ENCODE measurements at places on chromosomes 3 and 15. TPM values are rescaled to one million over a fixed set of nuclear protein-coding genes. Genes with fewer than 3 reads are reported as not detected.

DNA sequence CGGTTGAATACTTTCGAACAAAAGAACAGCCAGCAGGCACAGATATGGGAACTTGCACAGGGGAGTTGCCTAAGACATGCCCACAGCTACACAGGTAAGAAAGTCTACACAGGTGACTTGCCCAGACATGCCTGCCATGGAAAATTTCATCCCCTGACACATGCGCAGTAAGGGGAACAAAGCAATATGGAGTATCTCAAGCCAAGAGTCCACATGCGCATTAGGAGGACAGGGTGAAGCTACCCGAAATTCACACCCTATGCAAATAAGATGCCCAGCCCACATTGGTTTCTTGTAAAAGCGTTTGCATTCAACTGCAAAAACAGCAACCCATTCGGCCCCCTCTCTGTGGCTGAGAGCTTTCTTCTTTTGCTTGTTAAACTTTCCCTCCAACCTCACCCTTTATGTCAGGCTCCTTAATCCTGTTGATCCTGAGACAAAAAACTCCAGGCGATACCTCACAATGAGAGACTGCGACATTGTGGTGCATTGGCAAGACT lies 49.3 kb upstream of the TRPM1 start:
- no peak for DNase-seq

DNA sequence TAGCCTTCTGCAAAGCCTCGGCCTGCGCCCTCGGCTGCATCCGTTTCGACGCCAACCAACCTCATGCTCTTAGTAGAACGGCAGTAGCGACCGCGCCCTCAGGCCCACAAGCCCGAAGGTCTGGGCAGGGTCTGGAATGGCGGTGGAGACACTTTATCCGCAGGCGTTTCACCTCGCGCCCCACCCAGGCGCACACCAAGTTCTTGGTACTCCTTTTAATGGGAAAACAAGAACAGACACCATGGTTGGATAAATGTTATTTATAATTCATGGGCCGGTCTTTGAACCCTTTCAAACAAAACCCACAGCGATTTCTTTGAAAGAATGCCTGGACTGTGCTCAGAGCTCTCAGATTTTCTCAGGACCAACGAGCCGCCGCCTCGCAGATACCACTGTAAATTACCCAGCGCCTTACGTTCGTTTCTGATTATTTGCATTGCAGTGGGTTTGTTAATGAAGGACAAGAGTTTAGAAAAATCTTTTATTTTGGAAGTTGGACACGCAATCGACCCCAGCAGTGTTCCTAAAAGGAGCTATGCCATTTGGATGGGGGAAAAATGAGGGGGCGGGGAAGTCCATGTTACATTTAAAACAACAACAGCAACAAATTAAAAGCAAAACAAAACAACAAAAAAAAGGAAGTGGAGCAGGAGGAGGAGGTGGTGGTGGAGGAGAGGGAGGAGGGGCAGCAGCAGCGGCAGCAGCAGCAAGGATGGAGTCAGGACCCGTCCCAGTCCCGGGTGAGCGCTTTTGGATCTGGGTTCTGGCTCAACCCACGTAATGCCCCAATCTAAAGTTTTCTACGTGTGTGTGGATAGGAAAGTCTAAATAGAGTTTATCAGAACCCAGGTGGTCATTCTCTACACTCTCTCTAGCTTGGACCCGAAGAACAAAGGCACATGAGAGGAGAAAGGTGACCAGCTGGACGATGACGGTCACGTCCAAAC lies 993 bp upstream of the ISL2 start:
- DNase-seq: no peak

- DNase-seq: peak; percentile 49
These were observed 93.4 kb upstream of the STRIT1 start for GRCh38 chr3:155386919-155387318.

DNA sequence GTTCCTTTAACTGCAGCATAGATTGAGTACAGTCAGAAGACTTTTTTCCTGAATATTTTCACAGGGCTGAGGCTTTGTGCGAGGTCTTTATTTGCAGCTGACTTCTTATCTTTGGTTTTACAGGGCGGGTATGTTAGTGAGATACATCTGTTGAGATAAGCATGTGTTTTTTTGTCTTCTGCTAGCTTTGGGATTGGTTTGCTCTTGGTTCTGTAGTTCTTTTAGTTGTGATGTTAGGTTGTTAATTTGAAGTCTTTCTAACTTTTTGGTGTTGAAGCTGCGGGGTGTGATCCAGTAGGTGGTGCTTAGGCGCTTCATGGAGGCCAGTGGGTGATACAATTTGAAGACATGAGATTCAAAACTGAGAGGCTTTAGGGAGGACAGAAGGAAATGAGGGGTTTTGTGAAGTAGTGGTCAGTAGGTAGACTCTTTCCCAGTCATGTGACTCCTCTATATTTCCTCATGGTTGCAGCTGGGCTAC lies 67.9 kb upstream of the TNFSF10 start:
- DNase-seq: no peak

DNA sequence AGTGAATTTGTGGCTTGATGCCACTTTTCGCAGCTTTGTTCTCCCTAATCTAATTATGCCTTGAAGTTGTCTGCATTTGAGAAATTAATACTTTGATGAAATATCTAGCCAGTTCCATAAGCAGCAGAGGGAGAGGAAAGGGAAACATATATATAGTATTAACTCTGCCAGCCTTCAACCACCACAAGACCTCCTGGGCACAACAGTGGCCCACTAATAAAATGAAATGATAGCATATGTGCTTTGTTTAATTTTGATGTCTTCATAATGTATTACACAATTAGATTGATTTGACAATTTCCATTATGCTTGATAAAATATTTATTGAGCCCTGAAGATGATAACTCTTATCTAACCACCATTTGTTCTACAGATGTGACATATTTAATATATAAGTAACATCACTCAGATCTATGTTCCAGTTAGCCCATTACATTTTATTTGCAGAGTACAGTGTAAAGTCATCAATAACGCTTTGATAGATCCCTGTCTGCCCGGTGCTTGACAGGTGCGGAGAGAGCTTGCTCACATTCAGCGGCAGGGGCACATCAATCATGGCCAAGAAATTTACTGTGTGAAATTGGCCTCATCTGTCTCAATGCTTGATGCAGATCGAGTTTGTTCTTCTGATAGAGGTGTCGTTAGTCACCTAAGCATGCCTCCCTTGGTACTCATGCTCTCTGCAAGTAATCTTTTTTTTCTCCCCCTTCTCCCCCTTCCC lies 187.4 kb downstream of the MECOM start:
- no peak for DNase-seq

- DNase-seq: no peak
These were observed 91.7 kb downstream of the MCTP2 start for GRCh38 chr15:94323076-94323475.

- DNase-seq: no peak
These were observed 1398.0 kb upstream of the ALCAM start for GRCh38 chr3:103968751-103969150.

DNA sequence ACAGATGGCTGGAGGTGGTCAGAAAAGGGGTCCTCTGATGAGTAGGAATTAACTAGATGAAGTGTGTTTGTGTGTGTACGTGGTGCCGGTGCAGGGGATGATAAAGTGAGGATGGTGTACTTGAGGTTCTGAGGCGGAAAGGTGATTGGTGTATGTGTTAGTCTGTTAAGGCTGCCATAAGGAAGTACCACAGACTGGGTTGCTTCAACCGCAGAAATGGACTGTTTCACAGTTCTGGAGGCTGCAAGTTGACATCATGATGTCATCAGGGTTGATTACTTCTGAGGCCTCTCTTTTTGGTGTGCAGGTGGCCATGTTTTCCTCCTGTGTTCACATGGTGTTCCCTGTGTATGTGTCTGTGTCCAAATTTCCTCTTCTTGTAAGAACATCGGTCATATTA lies 202.4 kb upstream of the RGMA start:
- no peak for DNase-seq

- peak; percentile 79 for DNase-seq
These were observed 1.4 kb downstream of the FYTTD1 start for GRCh38 chr3:197750858-197751737.

- peak; percentile 74 for DNase-seq
These were observed 424.8 kb downstream of the LPP start for GRCh38 chr3:188578576-188579363.

GRCh38 chr15:51759557-51760070 lies 8.2 kb downstream of the TMOD2 start:
- DNase-seq: peak; percentile 63

- DNase-seq: no peak
These were observed 2.6 kb downstream of the ISLR2 start for GRCh38 chr15:74132681-74133651.

GRCh38 chr3:85075663-85076062 lies 116.9 kb downstream of the CADM2 start:
- no peak for DNase-seq

GRCh38 chr3:143897576-143898295 lies 49.5 kb upstream of the SLC9A9 start:
- no peak for DNase-seq

DNA sequence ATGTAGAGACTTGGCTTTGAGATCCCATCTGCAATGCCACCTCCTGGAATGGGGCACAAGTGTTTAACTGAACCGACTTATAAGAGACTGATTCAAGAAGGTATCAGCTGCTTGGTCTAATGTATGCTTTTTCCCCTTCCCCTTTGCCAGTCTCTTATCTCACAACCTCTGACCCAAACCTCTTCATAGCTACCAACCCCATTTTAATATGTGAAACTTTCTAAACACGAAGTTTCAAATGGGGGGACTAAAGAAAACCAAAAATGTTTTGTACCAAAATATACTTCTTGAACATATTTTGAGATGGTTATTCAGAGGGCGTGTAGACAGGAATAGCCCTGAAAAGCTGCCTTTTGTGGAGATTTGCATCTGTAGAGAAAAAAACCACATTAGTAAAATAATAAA lies 73.1 kb downstream of the OXSM start:
- DNase-seq: no peak

GRCh38 chr3:183377307-183377959 lies 51.0 kb downstream of the MCF2L2 start:
- DNase-seq: no peak

GRCh38 chr15:92087211-92087610 lies 233.7 kb downstream of the SLCO3A1 start:
- no peak for DNase-seq

DNA sequence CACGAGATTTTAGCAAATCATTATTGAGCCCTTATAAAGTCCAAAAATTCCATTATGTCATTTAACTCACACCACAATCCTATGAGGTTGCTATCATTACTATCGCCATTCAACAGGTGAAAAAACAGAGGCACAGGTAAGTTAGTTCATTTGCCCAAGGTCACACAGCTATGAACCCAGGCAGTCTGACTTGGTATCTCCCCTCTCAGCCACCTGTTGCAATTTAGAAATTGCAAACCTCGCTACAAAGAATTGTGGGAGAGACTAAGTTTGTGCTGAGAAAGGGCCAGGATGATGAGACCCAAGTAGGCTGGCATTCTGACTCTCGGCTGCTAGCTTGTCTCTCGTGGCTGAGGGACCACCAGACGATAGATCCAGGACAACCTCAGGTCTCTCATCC lies 57.7 kb downstream of the LMCD1 start:
- DNase-seq: no peak

- no peak for DNase-seq
These were observed 5.2 kb upstream of the FURIN start for GRCh38 chr15:90862964-90863778.

GRCh38 chr3:184235381-184236032 lies 6.1 kb downstream of the VWA5B2 start:
- DNase-seq: no peak

DNA sequence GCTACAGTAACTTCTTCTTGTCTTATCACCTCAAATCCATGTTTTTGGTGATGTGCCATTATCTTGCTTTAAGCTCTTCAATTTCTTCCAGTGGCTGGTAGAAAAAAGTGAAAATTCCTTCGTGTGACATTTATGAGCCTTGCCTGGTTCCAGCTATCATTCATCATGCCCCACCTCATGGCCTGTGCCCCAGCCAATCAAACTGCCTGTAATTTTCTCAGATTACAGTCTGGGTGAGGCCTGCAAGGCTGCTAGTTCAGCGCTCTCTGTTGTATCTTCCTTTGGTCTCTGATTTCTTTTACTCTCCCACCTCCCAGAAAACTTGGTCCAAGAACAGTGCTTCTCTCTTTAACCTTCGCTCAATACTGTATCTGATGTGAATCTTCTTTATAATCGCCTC lies 249.3 kb upstream of the ZNF717 start:
- no peak for DNase-seq

DNA sequence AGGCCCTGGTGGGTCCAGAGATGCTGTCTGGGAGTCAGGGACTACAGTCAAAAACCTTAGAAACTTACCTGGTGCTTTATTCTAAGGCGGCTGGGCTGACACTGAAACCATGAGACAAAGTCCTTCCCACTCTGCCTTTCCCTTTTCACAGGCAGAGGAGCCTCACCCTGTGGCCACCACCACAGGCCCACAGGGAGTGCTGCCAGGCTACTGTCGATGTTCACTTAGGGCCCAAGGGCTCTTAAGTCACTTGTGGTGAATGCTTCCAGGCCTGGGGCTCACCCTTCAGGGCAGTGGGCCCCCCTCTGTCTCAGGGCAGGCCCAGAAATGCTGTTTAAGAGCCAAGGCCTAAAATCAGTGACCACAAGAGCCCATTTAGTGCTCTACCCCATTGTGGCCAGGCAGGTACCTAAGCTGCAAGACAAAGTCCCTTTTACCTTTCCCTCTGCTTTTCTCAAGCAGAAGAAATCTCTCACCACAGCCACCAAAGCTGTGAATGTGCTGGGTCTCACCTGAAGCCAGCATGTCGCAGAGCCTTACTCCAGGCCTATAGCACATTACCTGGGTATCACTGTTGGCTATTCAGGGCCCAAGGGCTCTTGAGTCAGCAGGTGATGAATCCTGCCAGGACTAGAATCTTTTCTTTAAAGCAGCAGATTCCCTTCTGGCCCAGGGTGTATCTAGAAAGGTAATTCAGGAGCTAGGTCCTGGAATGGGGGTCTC lies 39.5 kb upstream of the GOLGA6B start:
- DNase-seq: no peak

GOLGA6L7 gene
- not detected for total RNA-seq

FANCI gene
- total RNA-seq: 3.6 TPM

CRYGS gene
- total RNA-seq: 1.1 TPM

MED12L gene
- 0.67 TPM for total RNA-seq

ARPP21 gene
- total RNA-seq: not detected

All from Right ventricle myocardium superior (tissue), 1 donor.